ENCODE measurements at places on chromosomes 6 and 20.
A peak's percentile ranks its signal among the peaks of the same experiment; 100 is the strongest.

DNA sequence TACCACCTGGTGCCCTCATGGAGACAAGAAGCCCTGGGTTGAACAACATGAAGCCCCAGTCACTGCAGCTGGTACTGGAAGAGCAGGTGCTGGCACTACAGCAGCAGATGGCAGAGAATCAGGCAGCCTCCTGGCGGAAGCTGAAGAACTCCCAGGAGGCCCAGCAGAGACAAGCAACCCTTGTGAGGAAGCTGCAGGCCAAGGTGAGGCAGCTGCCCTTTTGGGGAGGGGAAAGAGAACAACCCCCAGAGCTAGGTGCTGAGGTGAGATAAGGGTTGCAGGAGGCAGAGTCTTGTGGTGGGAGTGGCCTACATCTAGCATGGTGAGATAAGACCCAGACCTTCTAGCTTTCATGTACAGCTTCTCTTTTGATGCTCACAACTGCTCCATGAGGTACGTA is 7.0 kb downstream of the CEP250 start:
- DNase-seq: peak; percentile 60

DNA sequence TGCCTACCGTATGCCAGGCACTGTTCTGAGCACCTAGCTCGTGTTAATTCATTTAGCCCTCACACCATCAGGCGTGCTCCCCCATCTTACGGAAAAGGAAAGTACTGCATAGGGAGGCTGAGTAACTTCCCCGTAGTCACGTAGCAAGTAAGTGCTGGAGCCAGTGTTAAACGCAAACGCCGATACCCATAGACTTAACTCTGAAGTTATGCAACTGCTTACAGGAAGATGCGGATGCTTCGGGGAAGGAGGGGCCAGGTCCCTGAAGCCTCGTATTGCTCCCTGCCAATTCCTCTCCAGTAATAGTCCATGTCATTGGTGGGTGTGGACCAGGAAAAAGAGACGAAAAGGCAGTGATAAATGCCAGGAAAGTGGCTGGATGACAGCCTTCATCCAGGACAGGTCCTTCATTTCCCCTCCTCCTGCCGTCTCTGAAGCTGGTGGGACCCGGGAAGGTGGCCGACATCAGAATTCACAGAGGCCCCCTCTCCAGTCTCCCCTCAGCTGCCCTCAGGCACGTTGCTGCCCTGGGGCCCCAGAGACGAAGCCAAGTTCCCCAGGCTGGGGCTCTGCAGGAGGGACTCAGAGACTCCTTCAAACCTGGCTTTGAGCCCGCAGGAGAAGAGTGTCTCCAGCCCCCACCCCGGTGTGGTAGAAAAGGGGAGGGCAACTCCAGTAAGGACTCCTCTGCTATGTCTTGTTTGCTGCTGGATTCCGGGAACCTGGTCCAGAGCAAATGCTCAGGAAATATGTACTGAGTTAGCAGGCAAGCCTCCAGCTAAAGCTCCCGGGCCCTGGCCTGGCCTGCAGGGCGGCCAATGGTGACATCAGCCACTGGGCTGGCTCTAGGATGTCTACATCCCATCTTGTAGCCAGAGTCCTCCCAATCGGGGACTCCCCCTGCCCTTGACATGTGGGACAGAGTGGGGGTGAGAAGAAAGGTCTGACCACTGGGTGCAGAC is 37.8 kb downstream of the RAB44 start:
- DNase-seq: peak; percentile 65

DNA sequence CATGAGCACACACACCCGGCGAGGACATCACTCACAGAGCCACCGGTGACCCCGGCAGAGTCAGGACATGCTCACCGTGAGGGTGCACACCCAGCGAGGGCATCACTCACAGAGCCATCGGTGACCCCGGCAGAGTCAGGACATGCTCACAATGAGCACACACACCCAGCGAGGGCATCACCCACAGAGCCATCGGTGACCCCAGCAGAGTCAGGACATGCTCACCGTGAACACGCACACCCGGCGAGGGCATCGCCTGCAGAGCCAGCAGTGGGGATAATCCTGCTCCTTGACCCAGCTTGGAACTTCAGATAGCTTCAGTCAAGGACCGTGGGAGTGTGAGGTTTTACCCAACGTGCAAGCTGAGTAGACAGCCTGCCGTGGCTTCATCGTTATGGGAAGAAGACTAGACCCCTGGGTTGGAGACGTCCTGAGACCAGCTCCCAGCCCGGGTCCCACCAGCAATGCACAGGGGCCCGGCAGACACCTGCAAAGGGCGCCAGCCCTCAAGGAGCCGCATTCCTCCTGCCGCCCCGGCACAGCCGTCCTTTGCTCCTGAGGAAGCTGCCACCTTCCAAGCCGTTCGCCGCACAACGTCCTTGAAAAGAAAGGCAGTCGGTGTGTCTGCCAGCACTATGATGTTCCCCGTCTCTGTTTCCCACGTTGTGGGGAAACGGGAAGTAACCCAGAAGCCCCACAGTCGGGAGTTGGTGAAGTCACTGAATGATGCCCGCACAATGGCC is 192.3 kb downstream of the DLL1 start:
- DNase-seq: no peak

DNA sequence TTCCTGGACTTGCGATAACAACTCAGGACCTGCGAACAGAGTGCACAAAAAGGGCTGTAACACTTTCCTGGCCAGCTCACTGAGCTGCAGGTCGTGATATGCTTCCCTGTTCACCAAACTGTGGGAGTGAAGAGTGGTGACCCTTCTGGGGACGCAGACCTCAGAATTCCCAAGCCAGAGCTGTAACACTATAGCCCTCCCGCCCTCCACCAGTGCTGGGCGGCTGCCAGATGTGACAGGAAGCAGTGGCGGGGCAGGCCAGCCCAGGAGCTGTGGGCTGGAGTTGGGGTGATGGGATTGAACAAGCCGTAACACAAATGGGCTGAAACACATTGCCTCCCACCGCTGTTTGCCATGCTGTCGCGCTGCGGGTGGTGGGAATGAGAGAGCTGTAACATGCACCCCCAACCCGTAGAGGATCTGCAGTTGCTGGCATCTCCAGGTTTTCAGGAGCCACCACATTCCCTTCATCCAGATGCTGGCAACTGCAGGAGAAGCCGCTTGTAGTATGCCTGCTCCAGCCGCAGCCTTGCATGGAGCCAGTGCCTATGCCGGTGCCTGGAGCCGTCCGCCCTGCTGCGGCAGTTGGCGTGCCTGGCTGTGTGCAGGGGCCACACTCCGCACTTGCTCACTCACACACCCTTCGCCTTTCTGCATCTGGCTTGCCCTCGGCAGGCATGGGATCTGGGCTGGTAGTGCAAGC is 148.3 kb upstream of the PROKR2 start:
- no peak for DNase-seq

DNA sequence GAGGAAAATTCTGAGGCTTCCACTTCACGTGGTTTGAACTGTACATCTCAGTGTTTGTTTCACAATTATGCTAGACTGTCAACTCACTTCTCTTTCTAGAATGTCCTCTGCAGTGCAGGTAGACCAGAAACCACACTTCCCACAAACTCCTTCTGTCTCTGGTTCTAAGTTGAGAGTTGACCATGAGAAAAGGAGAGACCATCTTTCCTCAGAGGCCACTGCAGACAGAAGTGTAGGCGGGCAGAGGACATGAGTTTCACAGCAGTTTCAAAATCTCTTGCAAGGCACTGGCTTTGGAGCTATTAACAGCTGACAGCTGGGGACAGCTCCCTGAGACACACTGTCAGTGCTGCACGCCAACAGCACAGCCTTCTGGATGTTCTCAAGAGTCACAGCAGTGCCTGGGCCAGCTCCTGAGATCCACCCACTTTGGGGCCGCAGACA is 55.4 kb upstream of the MOXD1 start:
- no peak for DNase-seq

- no peak for DNase-seq
Observed at GRCh38 chr20:37777012-37777950, 83.5 kb downstream of the CTNNBL1 start.

- peak; percentile 37 for DNase-seq
Observed at GRCh38 chr6:169931261-169931660, 179.8 kb downstream of the ERMARD start.

- no peak for DNase-seq
Observed at GRCh38 chr6:9523462-9523861, 891.4 kb downstream of the TFAP2A start.

- peak; percentile 46 for DNase-seq
Observed at GRCh38 chr20:53750827-53751619, 157.4 kb upstream of the ZNF217 start.

- DNase-seq: no peak
Observed at GRCh38 chr6:36824253-36824652, 15.0 kb downstream of the CPNE5 start.

- no peak for DNase-seq
Observed at GRCh38 chr6:68069921-68070710, 565.0 kb upstream of the ADGRB3 start.

DNA sequence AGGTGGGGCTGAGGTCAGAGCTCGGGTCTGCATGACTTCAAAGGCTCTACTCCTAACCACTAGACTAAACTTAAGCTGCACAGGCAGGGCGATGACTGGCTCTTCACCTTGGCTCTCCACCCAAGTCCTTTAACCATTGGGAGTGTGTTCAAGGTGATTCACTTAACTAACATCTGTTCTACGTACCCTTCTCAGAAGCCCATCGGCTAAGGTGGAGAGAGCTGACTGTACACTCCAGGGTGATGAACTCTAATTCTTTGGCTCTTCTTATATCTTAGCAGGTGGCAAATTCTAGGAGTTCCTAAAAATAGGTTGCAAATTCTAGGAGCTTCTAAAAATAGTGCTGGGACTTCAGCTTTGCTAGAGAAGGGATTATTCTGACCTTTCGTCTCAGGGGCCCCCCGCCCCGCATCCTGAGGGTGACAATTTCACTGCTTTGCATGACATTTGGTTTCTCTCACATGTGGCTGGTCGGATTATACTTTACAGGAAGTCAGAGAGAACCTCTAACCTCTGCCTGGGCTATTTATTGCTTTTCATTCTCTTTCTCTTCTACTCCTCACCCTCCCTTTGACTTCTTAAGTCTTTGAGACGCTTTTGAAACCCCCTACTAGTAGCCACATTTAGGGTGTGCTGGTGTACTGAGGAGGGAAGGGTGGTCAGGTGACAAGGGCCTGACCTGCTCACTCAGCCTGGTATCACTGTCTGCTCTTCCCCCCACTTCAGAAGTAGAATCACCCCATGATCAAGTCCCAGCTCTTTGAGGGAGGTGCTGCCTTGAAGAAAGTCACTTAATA is 55.5 kb downstream of the PRDM1 start:
- DNase-seq: no peak

- DNase-seq: no peak
Observed at GRCh38 chr6:38179794-38180430, 360.4 kb downstream of the ZFAND3 start.

DNA sequence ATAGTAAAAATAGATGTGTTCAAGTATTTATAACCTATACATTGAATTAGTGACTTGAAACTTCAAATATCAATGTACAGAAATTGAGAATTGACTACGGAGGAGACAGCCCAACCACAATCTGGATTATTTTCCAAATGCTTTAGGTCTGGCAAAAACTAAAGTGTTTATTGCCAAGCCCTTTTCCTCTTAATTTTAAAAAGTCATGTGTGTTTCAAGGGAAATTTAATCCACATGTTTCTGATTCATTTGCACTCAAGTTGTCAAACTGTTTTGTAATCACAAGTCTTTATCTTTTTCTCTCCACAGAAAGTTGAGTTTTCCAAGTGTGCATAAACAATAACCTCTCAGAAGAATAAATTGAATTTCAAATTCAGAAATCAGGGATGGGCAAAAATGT is 350.8 kb upstream of the RSPO3 start:
- DNase-seq: no peak

DNA sequence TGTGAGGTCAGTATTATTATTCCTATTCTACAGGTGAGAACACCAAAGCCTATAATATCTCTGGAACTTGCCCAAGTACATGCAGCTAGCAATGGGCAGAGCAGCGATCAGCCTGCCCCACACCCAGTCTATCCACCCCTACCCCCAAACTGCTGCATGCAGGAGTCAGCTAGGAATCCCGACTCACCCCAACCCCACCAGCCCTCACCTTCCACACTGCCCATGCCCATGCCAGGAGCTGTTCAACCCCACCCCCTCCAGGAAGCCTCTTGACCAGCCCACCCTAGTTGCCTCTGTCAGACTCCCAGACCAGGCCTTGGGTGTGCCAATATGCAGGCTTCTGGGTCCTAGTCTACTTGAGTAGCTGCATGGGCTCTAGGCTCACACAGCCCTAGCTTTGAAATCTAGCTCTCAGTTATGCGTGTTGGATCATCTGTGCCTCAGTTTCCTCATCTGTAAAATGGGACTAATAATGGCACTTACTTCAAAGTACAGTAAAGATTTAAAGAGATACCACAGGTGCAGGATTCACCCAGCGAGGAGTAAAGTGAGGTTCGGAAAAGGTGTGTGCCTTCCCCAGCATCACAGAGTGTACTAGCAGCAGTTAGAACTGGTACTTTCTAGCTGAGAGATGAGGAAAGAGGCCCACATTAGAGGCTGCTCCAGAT is 173.2 kb downstream of the VEGFA start:
- DNase-seq: no peak

DNA sequence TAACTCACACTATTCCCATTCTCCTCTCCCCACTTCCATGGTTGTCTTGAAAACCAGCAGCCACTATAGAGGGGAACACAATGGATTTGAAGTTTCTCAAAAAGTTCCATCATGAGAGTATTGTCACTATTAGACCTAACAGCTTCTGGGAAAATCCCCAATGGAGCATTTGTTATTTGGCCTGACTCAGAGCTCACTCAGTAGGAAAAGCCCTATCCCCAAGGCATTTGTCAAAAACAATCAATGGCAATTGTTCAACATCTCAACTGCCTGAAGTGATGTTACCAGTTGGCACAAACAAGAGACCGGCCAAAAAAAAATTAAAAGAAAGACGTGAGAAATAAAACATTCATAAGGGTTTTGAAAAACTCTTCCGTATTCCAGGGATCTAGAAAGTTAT is 98.8 kb downstream of the MYLK4 start:
- no peak for DNase-seq

DNA sequence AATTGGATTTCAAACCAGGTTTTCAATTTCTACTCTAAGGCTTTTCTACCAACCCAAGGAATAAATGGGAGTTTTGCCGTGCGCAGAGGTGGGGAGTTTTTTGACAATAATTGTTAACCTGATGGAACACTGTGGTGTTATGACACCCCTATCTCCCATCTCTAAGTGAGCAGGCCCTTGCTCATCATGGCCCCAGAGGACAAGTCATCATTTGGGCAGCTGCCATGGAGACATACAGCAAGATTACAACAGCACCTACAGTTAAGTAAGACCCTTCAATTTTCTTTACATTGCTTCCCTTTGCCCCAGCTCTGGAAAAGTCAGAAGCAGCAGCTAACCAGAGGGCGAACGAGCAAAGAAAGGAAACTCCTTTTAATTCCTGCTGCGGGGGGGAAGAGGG is 54.3 kb downstream of the ADGRF5 start:
- DNase-seq: no peak

GRCh38 chr6:1784422-1784884 is 174.7 kb downstream of the FOXC1 start:
- DNase-seq: no peak

DNA sequence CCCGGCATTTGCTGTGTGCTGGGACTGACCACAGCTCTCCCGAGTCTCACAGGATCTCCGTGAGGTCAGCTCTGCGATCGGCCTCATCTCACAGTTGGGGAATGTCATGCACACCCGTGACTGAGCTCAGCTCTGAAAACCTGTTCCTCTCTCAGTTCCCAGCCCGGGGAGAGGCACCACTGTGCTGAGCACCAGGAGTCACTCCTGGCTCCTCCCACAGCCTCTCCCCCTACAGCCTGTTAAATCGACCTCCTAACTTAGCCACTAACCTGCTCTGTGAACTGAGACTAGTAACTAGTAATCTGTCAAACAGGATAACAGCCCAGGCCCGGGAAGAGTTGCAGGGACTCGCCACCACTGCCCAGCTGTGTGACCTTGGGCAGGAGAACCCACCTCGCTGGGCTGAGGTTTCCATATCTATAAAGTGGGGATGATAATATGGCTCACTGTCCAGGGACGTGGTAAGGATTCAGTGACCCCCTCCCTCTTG is 20.1 kb upstream of the NOL4L start:
- DNase-seq: no peak
